Hematopoietic multipotent progenitor cell treated with erythropoietin and hydrocortisone succinate and interleukin-3 and kit ligand, for 15 days (in vitro differentiated cells): ENCODE measurements at places on chromosomes 7 and 10.
A peak's percentile ranks its signal among the peaks of the same experiment; 100 is the strongest.

- no peak for DNase-seq
Observed at GRCh38 chr10:45154502-45154901, 153.8 kb downstream of the ZNF22 start.

DNA sequence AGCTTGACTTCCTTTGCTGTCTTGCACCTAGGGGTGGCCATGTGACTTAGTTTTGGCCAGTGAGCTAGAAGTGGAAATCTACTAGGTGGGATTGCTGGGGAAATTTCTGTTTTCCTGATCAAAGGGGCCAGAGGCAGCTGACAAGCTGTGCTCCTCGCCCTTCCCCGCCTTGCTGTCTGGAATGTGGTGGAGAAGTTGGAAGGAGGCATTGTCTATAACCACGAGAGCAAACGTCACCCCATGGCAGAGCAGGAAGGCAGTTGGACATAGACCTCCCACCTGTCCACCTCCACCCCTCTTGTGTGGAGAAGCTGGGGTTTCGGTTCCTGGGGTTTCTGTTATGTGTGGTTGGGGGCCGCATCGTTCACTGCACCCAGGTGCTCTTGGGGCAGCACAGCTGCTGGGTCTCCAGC lies 7.3 kb downstream of the SFRP5 start:
- DNase-seq: no peak

DNA sequence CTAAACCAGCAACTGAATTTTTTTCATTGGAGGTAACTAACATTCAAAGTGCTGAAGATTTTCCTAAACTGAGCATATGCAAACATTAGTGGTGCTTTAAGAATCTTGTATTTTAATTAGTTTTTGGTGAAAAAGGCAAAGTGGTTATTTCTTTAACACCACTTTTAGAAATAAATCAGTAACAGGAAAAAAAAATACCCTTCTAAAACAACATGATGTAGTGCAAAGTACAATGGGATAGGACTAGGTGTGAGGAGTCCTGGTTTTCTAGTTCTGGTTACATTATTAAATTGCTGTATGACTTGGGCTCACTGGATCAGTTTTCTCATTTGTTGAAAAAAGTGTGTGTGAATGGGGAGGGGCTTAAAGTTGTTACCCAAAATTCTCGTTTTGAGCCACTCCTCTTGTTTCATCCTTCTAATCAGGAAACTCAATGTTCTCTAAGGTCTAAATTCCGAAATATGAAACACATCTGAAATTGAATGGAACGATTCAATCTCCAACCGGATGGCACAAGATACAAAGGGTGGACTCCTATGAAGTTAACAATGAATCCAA lies 1.8 kb downstream of the WASL start:
- peak; percentile 18 for DNase-seq

DNA sequence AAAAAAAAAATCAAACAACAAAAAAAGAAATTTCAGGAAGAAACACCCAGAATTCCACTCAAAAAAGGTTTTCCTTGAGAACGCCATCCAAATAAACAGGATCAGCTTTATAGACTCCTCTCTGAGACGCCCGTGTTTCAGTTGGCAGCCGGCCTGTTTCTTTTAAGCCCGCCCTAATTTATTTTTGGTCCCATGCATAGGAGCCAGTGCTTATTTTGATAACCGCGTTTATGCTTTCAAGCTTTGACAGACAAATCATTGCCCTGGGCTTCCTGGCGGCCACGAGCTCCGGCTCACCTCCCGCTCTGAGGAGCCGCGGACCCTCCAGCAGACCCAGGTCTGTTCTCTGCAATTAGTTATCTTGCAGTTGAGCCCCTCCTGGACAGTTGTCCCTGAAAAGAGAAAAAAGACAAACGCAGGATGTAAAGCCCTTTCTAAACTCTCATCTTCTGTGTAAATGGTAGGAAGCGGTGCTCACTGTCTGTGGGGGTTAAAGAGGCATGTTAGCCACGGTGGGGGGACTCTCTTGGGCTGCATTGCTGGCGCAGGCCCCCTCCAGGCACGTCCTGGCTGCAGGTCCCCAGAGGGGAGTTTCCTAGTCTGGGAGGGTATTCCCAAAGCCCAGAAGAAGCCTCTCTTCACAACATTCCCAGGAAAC lies 22.2 kb upstream of the UNCX start:
- no peak for DNase-seq

GRCh38 chr7:70634610-70635068 lies 497.3 kb upstream of the GALNT17 start:
- DNase-seq: no peak

GRCh38 chr10:98154076-98154475 lies 19.6 kb downstream of the R3HCC1L start:
- no peak for DNase-seq

- DNase-seq: no peak
Observed at GRCh38 chr10:35585903-35586535, 19.1 kb upstream of the GJD4 start.

- no peak for DNase-seq
Observed at GRCh38 chr10:78550716-78551115, 517.1 kb downstream of the RPS24 start.

GRCh38 chr7:72493850-72494661 lies 81.9 kb upstream of the CALN1 start:
- DNase-seq: peak; percentile 44

DNA sequence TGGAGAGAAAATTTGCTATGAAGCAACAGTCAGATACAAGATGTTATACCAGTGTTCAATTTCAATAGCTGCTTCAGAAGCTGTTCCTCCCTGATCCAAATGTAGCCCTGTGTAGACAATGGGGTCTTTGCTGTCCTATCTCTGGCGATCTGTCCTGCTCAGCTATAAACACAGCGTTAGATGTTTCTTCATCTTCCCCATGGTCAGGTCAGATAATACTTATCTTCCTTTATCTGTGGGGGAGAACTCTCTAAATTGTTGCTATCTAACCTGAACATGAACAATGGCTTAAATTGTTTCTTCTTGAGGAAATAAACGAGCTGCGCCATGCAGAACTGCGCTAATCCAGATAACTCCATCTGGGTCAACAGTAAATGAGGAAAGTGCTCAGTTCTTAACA lies 15.6 kb upstream of the KIAA1217 start:
- no peak for DNase-seq

DNA sequence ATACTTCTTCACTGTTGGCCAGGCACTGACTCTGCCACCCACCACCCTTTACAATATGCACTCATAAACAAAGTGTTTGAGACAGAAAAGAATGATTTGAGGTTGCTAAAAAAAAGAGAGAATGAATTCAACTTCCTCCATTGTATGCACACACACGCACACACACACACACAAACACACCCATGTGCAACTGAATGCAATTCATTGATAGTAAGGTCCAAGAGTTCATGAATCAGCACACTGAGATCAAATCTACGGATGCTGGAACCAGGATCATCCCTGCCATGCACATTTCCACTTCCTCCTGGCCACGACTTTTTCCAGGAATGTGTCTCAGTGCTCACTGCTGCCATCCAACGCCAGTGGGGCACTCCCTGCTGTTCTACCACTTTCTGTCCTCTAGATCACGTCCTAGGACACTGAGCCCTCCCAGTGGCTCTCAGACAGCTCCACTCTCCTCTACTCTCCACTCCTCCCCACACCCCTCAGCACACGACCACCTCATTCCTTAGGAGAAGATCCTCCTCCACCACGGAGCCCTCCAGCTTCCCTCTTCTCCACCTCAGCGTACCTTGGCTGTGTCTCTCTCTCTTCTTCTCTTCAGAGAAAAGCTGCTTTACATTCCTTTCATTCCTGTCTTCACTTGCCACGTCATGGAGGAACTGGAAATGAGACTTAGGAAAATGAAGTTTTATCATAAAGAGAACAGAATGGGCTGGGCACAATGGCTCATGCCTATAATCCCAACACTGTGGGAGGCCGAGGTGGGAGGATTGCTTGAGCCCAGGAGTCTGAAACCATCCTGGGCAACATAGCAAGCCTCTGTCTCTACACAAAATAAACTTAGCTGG lies 12.0 kb upstream of the TMEM213 start:
- no peak for DNase-seq

GRCh38 chr7:30594048-30594539 lies 584 bp upstream of the GARS1 start:
- DNase-seq: no peak

GRCh38 chr10:132482090-132482800 lies 55.3 kb upstream of the INPP5A start:
- DNase-seq: no peak

GRCh38 chr7:34821932-34822558 lies 164.0 kb downstream of the NPSR1 start:
- no peak for DNase-seq

- no peak for DNase-seq
Observed at GRCh38 chr10:91050371-91051034, 129.6 kb upstream of the ANKRD1 start.

- no peak for DNase-seq
Observed at GRCh38 chr7:66807736-66808135, 67.2 kb downstream of the RABGEF1 start.

DNA sequence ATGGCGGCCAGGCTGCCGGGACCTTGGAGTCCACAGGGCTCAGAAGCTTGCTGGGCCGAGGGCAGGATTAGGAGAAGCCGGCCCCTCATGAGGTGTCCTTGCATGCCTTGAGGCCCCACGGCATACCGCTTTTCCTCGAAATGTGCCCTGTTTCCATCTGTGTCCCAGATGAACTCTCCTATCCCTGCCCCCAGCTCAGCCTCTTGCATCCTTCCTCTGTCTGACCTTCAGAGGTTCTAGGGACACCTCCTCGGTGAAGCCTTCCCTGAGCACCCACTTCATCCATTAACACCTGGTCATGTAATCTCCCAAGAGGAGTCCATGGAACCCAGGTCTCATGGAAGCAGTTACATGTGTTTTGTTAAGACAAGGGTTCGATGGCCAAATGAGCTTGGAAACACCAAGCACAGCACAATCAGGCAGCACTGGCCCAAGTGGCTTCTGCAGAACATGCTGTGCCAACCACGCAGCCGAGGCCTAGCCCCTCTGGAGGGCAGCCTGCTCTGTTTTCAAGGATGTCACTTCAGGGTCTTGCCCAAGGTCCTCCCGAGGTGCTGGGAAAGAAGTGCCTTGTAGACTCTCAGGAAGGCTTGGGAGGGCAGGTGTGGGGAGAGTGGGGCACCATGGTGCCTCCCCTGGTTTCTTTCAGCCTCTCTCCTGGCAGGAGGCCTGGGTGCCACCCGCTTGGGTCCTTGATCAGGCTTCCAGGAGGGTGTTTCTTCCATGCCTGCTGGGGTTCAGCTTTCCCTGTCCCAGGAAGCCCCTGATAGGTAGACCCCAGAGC lies 124.3 kb downstream of the NEURL1 start:
- DNase-seq: peak; percentile 41

DNA sequence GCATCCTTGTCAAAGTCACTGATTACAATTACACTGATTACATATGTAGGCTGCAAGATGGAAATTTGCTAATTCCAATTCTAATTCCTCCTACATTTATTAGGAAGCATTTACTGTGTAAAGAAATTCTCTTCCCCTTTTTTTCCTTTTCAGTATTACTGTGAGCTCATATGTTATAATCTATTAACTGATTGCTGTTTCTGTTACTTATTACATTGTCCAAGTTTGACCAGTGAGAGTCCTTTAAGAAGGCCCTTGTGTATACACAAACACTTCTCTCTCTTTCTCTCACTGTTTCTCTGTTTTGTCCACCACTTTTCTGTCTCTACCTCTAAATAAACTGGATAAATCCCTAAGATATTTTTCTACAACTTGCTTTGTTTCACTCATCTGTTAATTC lies 31.5 kb downstream of the PHF14 start:
- no peak for DNase-seq

- DNase-seq: peak; percentile 26
Observed at GRCh38 chr10:122565766-122566206, 5.2 kb downstream of the DMBT1 start.

DNA sequence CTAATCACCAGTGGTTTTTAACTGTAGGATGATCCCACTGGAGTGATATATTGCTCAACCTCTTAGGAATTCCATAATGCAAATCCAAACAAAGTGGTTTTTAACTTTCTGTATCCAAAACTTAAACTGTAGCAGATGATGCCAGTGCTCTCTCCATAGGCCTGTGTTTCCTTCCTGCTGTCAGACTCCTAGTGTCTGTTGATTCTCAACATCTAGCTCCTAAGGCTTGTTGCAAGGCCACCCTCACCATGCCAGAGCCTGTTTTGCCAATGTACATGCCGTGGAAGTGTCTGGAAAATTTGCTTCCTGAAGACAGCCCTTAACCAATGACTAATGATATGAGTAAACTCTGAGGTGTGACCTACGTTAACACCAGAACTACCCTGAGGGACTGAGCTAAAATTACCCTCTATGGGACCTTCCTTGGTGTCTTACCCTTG lies 39.3 kb downstream of the C1GALT1 start:
- no peak for DNase-seq

DNA sequence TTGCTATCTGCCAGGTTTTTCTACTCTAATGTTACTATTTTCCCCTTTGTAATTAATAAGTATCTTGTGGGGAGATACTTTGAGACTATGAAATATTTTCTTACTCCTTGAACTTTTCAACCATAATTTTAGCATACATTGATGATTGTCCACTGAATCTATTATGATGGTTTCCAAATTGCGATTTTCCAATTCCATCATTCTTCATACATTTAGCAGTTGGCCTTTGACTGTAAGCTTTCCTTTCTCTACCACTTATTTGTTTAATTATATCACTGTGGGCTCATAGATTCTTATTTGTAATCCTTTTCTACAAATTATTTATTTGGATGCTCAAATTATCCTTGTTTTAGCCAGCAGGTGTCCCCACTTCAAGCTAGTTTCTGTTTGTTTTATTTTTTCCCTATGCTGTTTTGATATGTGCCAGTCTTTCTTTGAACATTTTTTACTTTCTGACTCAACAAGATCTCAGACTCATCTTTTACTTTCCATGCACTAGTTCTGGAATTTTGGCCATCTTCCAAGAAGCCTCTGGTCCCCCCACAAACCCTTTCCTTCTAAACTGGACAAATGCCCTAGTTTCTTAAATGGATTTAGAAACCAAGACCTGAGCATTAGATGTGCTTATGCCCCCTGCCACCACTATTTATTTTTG lies 11.4 kb upstream of the MRPS16 start:
- DNase-seq: peak; percentile 43

DNA sequence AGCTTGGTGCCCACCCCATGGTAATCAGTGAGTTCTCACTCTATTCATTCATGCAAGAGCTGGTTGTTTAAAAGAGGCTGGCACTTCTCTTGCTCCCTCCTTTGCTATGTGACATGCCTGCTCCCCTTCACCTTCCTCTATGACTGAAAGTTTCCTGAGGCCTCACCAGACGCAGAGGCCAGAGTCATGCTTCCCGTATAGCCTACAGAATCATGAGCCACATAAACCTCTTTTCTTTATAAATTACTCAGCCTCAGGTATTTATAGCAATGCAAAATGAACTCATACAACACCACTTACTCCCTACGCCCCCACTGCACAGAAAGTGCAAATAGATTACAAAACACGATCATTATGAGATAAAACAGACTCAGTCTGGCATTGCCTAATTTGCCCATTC lies 39.0 kb downstream of the SEC61G start:
- no peak for DNase-seq

- DNase-seq: peak; percentile 86
Observed at GRCh38 chr10:130109796-130110245, 809 bp downstream of the C10orf143 start.

- no peak for DNase-seq
Observed at GRCh38 chr7:133484086-133484485, 231.2 kb downstream of the EXOC4 start.
